ENCODE measurements at places on chromosomes 7 and 10.

DNA sequence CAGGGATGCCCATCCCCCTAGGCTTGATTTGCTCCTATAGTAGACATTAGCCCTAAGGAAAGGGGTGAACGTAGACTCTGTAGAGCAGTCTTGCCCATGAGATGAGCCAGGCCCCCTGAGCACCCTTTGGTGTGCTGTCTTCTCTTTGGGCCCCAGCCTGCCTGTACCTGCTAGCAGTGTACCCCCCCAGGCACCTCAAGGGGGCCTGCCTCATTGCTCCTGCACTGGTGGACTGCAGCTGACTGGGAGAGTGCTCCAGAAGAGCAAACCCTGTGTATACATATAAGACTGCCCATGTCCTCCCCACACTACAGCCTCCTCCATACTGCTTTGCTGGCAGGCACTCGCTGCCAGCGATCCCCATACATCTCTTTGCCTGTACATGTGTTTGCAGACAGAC is 206.7 kb downstream of the PCDH15 start:
- DNase-seq: no peak

GRCh38 chr10:12484941-12485805 is 135.8 kb downstream of the CAMK1D start:
- DNase-seq: no peak

DNA sequence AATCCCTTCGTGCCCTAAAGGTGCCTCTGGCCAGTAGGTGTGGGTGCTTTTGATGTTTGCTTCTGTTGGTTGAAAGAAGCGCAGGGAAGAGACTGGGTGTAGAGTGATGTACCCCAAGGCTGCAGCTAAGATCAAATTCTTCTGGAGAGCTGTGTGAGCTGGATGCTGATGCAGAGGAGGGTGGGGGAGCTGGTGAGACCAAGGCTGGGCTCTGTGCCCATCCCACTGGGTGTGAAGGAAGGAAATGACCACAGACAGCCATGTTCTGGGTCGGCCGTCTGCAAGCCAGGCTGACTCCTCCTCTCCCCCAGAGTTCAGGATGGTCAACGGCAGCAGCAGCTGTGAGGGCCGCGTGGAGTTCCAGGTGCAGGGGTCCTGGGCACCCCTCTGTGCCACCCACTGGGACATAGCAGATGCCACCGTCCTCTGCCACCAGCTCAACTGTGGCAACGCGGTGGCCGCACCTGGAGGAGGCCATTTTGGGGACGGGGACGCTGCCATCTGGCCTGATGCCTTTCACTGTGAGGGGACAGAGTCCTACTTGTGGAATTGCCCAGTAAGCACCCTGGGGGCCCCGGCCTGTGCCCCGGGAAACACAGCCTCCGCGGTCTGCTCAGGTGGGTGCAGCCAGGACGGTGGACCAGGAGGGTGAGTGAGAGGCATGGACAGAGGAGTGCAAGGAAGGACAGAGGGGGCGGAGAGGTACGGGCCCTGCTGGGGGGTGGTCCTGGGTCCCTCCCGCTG is 5.1 kb downstream of the SCART1 start:
- DNase-seq: no peak

DNA sequence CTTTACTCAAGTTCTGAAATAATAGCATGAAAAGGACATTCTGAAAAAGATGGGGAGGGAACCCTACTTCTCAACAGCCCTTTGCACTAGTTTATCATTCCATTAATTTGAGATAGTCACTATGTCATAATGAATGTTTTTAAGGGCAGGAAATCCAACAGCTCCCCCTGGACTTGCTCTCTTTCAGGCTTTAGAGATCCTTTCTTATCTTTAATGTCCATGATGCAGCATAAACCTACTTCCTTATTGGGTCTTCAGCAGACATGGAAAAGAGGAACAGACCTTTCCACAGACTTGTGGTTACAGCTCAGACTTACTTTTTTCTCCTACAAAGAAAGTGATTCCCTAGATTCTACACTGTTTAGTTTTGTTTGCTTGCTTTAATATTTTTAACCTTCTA is 87.3 kb downstream of the IDE start:
- DNase-seq: no peak

All from dorsolateral prefrontal cortex (tissue), 122 donors.